Fibroblast of lung (primary cell): ENCODE measurements at places on chromosomes 2 and 18. TPM values are rescaled to one million over a fixed set of nuclear protein-coding genes. Genes with fewer than 3 reads are reported as not detected.

GRCh38 chr2:182018218-182018617 is 32.6 kb downstream of the PPP1R1C start:
- DNase-seq, result peak; percentile 88

- peak; percentile 85 for DNase-seq
These were observed 223.7 kb upstream of the SMAD7 start for GRCh38 chr18:49174478-49174877.

GRCh38 chr2:70143314-70144150 is 47.3 kb downstream of the C2orf42 start:
- DNase-seq, result peak; percentile 36

DNA sequence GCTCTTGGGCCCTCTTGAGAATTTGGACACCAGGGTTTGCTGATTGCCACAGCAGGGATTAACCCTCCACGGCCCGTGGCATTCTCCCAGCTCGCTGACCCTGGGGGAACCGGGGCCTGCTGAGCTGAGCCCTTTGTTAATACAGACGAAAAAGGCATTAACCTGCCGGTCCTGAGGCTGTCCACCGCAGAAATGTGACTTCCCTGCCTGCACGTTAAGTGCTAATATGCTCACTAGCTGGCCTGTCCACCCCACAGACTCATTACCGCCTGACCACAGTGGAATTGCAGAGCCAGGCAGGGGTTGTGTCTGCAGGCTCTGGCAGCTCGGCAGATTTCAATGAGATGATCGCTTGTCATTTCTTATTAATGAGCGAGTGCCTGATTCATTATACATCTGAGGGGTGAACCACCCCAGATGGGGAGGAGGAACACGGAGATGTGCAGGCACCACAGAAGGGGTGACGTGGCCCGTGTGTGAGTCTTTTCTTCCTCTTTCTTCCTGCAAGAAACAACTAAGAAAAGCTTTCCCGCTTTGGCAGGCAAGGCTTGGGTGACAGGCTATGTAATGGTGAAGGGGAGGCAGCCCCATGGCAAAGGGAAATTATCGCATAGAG is 126.0 kb downstream of the GLI2 start:
- peak; percentile 97 for DNase-seq

GRCh38 chr2:36370281-36370680 is 14.7 kb downstream of the CRIM1 start:
- no peak for DNase-seq

DNA sequence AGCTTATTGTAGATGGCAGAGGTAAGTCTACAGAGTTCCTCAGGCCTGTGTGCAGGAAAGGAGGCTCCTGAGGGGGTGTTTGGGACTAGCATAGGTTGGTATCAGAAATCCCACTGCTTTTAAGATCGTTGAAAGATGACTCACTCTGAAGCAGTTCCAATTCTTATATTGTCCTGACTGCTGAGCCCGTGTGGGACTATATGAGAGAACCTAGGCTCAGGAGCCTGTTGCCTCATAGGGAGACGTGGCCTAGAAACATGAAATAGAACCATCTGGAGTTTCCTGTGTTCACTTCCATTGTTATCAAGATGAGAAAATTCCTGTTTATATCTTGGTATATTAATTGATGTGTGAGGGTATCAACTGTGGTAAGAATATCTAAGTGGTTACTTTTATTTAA is 5.7 kb downstream of the CCT7 start:
- peak; percentile 72 for DNase-seq

- DNase-seq, result peak; percentile 92
These were observed 124.2 kb downstream of the AGAP1 start for GRCh38 chr2:235618039-235618438.

GRCh38 chr2:23028106-23028505 is 356.9 kb upstream of the KLHL29 start:
- DNase-seq, result no peak

- DNase-seq, result peak; percentile 42
These were observed 8.3 kb upstream of the ASB1 start for GRCh38 chr2:238418196-238418998.

- no peak for DNase-seq
These were observed 48.0 kb downstream of the HDLBP start for GRCh38 chr2:241267249-241268067.

DNA sequence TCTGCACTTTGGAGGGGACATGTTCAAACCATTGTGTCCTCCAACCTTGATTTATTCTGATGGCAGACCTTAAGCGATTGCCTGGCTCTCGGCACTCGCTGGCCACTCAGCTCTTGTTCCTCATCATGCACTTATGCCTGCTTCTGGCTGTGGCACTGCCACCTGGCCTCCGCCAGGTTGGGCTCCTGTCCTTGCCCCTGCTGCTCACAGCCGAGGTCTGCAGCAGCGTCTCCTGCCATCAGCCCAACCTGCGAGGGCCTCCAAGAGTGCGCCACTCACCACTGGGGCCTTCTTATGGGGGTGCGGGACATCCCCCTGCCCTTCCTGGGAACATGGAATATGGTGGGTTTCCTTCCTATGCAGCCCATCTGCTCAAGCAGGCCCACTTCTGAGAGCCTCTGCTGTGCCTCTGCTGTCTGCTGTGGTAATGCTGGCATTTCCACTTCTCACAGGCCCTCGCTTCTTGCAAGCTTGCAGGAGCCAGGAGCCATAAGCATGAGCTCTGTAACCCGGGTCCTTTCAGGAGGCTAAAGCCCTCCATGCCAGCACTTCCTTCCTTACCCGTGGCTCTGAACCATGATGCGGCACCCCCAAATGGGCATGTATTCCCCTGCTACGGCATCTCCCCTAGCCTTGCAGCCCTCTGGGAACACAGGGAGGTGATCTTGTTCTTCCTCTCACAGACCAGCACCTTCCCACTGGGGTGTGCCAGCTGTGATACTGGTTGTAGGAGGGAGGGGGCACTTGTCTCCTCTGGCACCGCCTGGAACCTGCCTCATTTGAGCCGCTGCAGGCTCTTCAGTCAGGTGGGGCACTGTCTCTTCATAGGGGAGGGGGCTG is 58.6 kb upstream of the HS6ST1 start:
- no peak for DNase-seq

DNA sequence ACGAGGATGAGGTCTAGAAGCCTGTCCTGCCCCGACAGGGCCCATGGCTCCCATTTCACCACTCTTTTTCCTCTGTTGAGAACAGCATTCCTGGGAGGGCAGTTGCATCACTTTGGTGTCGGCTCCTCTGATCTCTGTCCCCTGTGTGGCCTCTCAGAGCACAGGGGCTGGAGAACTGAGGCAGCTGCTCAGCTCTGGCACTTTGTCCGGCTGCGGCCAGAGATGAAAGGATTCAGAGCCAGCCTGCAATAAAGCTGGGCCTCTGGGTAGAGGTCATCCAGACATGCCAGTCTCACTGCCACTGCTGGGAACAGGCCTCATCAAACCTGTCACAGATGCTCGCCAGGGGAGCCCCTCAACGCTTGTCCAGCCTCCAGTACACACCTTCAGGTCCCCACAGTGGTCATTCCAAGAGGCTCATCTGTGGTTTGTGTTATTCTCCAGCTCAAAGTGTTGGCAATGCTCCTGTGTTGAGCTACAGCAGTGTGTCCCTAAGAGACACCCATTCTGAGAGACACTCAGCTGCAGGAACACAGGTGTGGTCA is 13.1 kb upstream of the ROCK2 start:
- peak; percentile 52 for DNase-seq

DNA sequence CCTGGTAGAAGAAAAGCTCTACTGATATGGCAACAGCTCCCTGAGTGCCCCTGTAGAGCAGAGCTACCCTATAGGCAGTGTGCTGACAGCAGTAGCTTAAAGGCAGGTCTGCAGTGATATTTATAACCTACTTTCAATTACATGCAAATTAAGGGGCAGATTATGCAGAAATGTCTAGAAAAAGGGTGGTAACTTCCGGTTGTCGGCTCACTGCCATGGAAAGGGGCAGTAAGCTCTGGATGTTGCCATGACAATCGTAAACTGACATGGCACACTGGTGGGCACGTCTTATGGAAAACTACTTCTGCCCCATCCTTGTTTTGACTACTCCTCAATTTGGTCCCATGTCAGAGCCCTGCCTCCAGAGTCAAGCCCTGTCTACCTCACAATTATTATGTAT is 2.9 kb upstream of the TYMS start:
- DNase-seq, result no peak

GREB1L gene
- 0.11 and 0.41 TPM in 2 replicates for polyA plus RNA-seq

SCN1A gene
- 0.05 TPM in 1 of 2 replicates, not detected in the other for polyA plus RNA-seq

CABLES1 gene
- polyA plus RNA-seq, result 5.1 and 9.8 TPM in 2 replicates

KLHL14 gene
- polyA plus RNA-seq, result not detected in 2 replicates

M1AP gene
- 0.07 TPM in 1 of 2 replicates, not detected in the other for polyA plus RNA-seq

ANKRD62 gene
- not detected in 2 replicates for polyA plus RNA-seq

ABCG8 gene
- polyA plus RNA-seq, result not detected in 2 replicates

SCYGR4 gene
- not detected in 2 replicates for polyA plus RNA-seq

DSC2 gene
- not detected in 2 replicates for polyA plus RNA-seq

IL1B gene
- polyA plus RNA-seq, result 0.23 and 0.30 TPM in 2 replicates

MRO gene
- 0.01 and 0.02 TPM in 2 replicates for polyA plus RNA-seq

SRD5A2 gene
- not detected in 2 replicates for polyA plus RNA-seq

TSPYL6 gene
- not detected in 2 replicates for polyA plus RNA-seq
